ENCODE measurements at places on chromosomes 1 and 21.
A peak's percentile ranks its signal among the peaks of the same experiment; 100 is the strongest.

DNA sequence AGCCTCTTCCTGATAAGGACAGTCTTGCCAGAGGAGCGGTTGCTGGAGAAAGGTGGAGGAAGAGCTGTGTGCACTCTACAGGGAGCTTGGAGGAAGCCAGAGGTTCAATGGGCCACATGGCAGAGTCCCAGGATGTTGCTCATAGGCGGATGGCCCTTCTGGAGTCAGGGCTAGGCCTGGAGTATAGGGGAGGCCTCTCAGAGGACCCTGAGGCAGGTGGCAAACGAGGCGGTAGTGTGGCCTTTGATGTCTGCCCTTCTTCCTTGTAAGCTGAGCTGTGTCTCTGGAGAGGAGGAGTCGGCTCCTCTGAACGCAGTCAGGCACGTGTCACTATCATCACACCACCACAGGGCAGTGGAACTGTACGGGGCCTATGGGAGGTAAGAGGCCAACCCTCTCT, 8.6 kb downstream of the PKP1 start:
- no peak for DNase-seq

GRCh38 chr1:33649759-33650158, 177.3 kb downstream of the ZSCAN20 start:
- no peak for DNase-seq

DNA sequence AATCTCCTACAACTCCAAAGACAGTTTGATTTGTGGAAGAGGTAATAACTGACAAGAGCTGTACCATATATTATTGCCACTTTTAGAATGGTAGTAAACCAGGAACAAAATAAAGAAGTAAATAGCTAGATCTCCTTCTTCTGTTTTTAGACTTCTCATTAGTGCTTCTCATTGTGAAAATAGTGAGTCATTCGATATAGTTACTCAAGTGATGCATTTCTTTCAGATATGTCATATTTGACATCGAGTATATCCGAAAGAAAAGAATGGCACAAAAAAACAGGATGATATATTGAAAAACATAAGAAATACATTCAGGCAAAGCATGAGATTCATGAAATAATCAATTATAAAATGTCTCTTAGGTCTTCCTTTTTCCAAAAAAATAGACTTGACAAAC, 1346.1 kb downstream of the BRINP3 start:
- DNase-seq: no peak

DNA sequence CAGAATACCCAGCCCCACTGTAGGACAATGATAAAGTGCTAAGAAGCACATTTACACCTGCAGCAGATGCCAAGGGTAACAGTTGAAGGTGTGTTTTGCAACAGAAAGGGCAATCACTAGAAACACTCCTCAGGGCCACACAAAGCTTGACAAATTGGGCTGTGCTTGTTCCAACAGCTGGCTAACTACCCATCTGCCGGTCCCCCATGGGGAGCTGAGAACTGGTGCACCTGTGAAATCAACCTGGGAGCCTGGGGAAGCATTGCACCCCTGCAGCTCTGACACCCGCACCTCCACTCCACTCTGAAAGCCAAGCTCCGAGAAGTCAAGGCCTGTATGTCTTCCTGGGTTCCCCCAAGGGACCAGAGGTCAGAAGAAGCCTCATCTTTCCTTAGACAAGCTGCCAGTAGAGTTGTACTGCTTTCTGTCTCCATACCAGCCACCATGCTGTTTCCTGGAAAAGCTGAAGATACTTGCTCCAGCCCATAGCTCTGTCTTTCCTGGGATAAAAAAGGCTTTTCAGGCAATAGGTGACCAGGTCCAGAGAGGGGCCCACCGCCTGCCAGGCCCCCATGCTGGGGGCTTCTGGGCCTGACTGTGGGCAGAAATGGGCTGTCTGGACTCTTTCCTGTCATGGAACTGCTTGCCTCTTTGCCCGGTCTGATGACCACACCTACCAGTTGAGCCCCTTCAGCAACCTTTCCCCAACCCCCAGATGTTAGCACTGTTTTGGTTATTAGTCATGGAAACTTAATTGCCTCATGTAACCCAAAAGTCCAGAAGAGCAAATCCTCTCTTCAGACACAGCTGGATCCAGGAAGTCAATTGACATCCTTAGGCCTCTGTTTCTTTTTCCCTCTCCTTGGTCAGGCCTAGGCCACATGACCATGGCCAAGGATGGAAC, 93.6 kb downstream of the KIF14 start:
- no peak for DNase-seq

- peak; percentile 76 for DNase-seq
These were observed 46.8 kb upstream of the A3GALT2 start for GRCh38 chr1:33367485-33368405.

- no peak for DNase-seq
These were observed 2.9 kb upstream of the PFKL start for GRCh38 chr21:44296916-44297315.

DNA sequence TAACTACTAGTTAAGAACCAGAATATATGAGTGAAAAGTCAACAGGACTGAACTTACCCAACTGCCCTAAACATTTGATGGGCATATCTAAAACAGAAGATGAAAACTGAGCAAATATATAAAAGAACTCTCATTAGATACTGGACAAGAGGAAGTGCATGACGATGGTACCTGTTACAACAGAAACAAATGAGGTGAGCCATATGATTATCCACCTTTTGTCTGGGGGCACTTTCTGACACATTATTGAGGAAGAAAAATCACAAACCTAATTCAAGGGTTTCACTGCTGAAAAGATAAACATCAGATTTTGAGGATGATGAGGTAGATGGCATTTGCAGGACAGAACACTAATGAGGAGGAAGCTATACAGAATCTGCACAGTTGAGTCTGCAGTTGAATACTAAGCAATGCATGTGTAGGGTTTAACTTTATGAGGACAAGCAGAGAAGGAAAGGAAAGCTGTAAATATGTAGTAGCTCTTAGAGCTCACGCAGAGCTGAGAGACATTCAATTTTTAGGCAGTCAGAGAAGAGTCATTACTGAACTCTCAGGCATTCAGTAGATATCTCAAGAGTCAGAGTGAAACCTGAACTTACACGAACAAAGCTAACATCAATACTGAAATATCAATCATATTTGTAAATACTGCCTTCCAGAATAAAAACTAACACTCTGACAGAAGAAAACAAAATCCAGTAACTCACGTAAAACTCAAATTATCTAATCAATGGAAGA, 262.1 kb downstream of the AKT3 start:
- DNase-seq: no peak

GRCh38 chr1:108624069-108624468, 36.8 kb downstream of the HENMT1 start:
- DNase-seq: no peak

GRCh38 chr1:182309631-182310351, 81.8 kb downstream of the GLUL start:
- no peak for DNase-seq

GRCh38 chr1:19385221-19385620, 73.1 kb downstream of the SLC66A1 start:
- DNase-seq: no peak

DNA sequence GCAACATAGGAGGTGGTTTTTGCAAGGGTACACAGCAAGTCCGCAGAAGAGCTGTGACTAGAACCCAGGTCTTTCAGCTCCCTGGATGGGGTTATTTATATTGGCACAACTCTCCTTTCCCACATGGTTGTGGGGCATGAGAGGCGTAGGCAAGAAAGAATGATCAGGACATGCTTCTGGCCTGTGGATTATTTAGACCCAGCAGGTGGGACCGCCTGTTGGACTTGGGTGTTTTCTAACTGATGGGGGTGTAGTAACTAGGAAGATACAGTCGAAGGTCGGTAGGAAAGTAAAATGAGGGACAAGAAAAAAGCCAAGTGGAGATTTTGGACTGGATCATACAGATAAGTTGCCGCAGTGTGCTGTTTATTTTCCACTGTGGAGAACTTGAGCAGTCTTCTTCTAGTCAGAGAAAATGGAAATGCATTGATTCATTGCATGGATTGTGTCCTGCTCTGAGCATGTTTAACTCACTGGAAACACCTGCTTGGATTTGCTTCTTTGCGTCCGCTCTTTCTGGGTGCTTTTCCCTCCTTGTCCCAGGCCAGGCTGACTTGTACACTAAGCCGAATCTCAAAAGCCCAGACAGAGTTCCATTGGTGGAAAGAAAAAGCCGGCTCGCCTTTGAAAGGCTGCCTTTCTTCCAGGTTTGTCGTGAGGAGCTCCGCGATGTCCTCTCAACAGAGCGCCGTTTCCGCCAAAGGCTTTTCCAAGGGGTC, 592 bp downstream of the CRCT1 start:
- no peak for DNase-seq

GRCh38 chr1:147879911-147880310, 22.7 kb upstream of the GJA8 start:
- no peak for DNase-seq

- DNase-seq: no peak
These were observed 160.8 kb upstream of the APP start for GRCh38 chr21:26331205-26331980.

DNA sequence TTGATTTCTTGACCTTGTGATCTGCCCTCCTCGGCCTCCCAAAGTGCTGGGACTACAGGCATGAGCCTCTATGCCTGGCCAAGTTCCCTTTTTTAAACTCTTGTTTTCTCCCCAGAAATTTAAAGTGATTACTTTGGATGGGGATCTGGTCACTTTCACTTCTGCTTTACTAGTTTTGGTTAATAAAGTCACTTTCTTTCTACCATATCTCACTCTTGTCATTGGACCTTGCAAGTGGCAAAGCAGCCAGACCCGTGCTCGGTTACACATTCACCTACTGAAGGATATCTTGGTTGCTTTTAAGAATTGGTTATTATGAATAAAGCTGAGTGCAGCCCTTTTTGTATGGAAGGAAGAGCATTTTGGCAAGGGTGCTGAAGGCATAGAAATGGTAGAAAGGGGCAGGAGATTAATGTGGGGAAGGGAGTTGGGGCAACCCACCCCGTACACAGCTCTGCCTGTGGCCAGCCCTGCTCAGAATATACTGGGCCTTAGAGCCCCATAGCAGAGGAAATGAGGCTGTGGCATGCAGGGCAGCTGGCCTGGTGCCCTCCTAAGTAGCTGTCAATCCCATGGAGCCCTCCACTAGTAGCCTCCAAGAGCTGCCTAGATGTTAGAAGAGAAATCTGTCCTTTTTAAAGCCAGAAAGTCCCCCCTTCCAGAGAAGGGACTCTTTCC, 40.7 kb downstream of the CD2 start:
- DNase-seq: no peak

DNA sequence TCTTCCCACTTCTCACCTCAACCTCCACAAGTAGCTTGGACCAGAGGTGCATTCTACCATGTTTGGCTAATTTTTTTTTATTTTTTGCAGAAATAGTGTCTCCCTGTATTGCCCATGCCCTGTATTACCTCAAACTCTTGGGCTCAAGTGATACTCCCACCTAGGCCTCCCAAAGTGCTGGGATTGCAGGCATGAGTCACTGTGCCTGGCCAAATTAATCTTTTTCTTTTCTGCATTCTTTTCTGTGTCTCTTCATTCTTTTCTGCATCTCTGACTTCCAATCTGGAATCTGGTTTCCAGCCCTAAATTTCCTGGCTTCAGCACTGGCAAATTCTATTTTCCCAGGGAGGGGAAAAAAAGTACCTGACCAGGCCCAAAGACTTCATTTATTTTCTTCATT, 31.2 kb upstream of the TACSTD2 start:
- no peak for DNase-seq

DNA sequence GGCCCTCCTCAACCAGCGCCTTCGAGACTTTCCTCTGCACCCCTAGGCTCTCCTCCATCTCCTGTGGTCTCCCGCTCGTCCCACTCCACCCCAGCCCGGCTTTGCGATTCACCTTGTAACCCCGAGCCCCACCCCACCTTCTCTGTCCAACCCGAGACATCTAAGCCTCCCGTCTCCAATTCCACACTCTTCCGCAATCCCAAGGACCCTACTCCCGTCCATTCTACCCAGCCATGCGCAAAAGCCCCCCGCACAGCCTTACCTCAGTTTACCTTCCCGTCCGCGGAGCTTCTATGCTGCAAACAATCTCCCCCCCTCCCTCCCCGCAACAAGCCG, 174 bp downstream of the SH3BP5L start:
- no peak for DNase-seq

GRCh38 chr1:162564762-162565218, 3.3 kb downstream of the UAP1 start:
- no peak for DNase-seq

- peak; percentile 45 for DNase-seq
These were observed 257.3 kb downstream of the CAMTA1 start for GRCh38 chr1:7042322-7043190.

- no peak for DNase-seq
These were observed 122.3 kb downstream of the MACF1 start for GRCh38 chr1:39326836-39327235.

DNA sequence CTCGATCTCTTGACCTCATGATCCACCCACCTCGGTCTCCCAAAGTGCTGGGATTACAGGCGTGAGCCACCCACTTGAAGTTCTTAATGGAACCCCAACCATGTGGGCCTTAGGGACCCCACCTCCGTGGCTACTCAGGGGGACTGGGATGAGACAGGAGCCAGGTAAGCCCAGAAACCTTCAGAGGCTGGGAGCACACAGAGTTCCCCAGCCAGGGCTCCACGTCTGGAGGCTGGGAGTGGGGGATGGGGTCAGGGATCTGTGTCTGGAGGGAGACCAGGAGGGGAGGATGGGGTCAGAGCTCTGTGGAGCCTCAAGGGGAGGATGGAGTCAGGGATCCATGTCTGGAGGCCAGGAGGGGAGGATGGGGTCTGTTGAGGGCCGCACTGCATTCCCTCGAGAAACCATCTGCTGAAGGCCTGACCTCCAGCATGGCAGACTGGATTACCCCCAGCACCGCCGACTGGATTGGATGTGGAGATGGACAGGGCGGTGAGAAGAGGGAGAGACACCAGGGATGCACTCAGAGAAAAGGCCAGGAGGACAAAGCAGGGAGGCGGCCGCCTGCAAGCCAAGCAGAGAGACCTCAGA, 2.1 kb upstream of the FTCD start:
- peak; percentile 49 for DNase-seq

- DNase-seq: peak; percentile 82
These were observed 29.4 kb upstream of the CD2 start for GRCh38 chr1:116724765-116725375.

DNA sequence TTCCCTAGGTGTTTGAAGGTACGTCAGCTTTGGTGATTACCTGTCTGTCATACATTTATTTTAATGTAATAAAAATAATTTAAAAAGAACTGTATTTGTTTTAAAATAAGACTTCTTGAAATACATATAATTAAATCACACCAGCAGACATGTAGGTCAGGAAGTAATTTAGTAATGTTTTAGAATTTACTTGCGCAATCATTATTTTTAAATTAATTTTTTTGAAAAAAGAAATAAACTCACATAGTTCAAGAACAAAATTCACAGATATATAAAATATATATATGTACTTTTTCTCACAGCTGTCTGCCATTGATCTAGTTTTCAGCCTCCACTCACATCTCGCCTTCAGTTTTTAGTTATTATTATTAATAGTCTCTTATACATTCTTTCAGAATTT, 875.9 kb downstream of the TTLL7 start:
- no peak for DNase-seq

DNA sequence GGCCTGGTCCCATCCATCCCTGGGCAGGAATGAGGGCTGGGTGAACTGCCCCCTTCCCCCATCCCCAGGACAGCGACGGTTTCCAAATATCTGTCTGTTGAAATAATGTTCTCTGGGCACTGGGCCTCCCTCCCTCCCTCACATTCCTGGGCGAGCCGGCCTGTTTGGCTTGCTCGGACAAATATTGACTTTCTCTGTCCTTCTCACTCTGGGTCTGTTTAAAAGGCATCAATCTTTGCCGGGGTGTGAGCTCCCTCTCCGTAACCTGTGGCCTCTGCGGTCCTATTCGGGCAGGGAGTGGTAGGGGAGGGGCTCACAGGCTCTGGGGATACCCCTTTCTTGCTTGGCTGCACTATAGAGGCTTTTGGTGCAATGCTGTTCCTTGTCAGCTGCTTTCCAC, 40.2 kb downstream of the FOXD2 start:
- DNase-seq: no peak
